Stimulated activated CD8-positive, alpha-beta memory T cell treated with anti-CD3 and anti-CD28 coated beads, Interleukin-7, amount 100 ng/mL, for 1 hour (primary cell): ENCODE measurements at places on chromosomes 11 and 22.

DNA sequence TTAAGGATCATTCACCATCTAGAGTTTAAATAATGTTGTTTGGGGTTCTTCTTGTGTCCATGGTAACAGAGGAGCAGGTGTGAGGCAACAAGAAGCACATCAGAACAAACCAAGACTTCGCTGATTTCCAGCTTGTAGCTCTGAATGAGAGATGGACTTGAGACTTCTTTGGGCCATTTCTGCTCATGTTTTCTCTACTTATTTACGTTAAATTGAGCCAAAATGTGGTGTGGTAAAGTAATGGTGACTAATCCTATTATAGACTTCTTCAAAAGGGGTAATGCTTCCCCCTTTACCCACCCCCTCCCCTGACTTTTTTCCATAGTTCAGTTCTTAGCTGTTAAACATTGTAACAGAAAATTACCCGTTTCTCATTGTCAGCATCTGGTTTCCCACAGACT, 65.2 kb downstream of the CSTPP1 start:
- no peak for DNase-seq

DNA sequence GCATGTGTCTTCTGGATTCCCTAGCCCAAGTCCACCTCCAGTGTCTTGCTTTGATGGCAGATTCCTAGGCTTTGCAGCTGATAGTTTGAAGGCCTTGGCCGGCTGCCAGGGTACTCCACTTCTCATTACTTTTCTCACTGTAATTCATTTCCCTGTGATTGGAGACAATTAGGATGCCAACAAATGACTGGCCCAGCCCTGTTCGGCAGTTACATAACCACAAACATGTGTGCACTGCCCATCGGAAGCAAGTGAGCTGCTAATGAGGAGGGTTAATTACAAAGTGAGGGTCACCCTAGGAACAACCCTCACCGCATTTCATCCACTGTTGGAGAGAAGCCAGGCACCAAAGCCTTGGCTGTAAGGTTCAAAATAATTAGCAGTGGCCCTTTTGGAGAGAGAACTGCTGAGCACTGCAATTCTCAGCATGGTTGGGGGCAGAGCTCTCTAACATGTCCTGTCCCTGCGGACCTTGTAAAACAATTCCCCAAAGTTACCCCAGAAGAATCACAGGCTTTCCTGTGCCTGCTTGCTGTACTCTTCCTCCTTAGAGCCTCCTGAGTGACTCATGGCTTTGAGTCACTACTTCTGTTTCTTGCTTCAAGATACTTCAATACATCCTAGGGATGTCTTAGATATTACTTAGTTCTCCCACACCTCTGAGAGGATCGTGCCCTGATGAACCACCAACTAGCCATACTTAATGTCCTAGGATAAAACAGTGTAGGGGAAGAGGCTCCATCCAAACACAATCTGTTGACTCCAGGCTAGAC, 109.7 kb upstream of the GALNT18 start:
- DNase-seq: no peak

- DNase-seq: no peak
Measured at GRCh38 chr11:83007909-83008580, 63.7 kb downstream of the RAB30 start.

DNA sequence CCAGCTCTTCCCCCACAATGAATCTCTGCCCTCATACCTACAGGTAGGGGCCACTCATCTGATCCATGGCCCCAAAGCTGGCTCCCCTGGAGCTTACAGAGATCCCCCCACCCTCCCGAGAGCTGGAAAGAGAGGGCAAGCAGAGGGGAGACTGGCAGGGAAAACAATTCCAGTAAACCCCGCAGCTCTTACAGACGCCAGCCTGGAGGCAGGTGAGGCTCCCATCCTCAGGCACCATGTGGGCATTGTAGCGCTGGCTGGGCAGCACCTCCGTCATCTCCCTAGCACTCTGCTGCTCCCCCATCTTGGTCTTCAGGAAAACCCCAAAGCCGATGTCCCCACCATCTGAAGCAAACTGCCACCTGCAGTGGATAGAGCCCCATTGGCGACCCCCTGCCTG, 14.1 kb downstream of the SEC14L4 start:
- no peak for DNase-seq

GRCh38 chr22:26322179-26322905, 106.7 kb upstream of the ASPHD2 start:
- DNase-seq: no peak

DNA sequence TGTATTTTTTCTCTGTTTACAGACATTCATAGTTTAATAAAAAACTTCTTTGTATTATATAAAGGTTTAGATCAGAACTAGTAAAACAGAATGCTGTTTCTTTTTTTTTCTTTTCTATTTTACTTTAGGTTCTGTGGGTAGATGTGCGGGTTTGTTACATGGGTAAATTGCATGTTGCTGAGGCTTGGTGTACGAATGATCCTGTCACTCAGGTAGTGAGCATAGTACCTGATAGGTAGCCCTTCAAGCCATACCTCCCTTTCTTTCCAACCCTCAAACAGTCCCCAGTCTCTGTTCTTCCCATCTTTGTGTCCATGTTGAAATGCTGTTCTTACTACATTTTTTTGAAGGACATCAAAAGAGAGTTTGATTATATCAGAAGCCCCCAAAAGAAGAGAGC, 3.2 kb downstream of the ATM start:
- no peak for DNase-seq

GRCh38 chr11:44608991-44609782, 43.7 kb downstream of the CD82 start:
- DNase-seq: no peak

- DNase-seq: no peak
Measured at GRCh38 chr11:35945137-35945518, 1.3 kb downstream of the LDLRAD3 start.

DNA sequence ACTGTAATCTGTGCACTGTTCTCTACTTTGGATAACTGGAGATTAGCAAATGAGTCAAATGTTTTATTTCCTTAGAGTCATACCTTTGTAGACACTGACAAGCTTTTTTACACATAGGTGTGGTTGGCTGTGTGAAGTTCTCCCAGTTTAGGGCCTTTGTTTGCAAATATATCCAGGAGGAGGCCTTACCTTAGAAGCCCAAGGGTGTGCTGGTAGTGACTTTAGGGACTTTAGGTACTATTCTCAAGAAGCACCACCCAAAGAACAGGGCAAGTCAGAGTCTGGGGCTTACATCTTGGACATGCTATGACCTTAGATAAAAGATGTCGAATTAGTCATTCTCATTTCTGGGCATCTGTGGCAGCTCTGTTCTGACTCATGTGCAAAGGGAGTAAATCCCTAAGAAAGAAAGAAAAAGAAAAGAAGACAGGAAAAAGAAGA, 4.8 kb upstream of the FAR1 start:
- DNase-seq: no peak

GRCh38 chr11:93903989-93904388, 53.6 kb upstream of the VSTM5 start:
- no peak for DNase-seq

GRCh38 chr11:95308512-95309035, 77.6 kb upstream of the SESN3 start:
- no peak for DNase-seq

DNA sequence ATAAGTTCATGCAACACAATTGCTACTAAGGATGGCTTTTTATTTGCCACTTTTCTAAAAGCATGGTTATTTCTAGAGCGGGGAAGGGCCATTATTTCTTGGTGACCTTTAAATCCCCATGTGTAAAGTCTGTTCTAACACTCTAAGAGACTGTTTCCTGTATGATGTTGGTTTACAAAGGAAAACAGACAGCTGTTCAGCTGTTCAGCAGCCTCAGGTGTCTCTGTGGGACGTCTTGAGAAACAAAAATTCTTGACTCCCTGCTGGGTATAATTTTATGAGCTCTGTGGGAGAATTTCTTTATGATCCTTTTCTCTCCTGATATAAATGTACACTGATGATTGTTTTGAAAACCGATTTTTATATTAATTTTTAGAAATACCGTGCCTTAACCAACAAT, 13.9 kb downstream of the MUC15 start:
- DNase-seq: no peak

DNA sequence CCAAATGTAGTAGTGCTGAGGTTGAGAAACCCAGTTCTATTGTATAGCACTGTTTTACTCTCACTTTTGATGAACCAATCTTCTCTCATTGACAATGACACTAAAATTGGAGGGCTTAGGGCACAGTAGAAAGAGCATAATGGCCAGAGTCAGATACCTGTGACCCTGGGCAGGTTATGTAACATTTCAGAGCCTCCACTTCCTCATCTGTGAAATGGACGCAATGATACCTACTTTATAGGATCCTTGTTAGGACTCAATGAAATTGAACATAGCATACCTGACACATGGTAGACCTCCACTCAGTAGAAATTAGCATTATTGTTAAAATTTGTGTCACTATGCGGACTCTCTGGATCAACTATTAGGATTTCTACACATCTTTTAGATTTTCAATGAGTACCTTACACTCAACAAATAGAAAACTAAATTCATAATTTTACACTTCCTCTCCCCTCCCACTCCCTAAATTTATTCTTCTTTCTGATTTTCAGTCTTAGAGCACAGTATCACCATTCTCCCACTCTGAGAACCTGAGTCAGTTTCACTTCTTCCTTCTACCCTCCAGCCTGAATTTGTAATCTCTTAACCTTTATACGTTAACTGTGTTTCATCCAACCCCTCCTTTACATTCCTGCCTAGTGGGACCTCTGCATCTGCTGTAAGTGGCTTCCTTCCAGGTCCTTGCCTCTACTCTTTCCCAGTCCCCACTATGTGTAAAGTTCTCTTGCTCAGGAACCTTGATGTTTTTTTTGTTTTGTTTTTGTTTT, 78.3 kb downstream of the MICAL2 start:
- DNase-seq: no peak

GRCh38 chr11:12680246-12680939, 6.2 kb downstream of the TEAD1 start:
- DNase-seq: no peak

DNA sequence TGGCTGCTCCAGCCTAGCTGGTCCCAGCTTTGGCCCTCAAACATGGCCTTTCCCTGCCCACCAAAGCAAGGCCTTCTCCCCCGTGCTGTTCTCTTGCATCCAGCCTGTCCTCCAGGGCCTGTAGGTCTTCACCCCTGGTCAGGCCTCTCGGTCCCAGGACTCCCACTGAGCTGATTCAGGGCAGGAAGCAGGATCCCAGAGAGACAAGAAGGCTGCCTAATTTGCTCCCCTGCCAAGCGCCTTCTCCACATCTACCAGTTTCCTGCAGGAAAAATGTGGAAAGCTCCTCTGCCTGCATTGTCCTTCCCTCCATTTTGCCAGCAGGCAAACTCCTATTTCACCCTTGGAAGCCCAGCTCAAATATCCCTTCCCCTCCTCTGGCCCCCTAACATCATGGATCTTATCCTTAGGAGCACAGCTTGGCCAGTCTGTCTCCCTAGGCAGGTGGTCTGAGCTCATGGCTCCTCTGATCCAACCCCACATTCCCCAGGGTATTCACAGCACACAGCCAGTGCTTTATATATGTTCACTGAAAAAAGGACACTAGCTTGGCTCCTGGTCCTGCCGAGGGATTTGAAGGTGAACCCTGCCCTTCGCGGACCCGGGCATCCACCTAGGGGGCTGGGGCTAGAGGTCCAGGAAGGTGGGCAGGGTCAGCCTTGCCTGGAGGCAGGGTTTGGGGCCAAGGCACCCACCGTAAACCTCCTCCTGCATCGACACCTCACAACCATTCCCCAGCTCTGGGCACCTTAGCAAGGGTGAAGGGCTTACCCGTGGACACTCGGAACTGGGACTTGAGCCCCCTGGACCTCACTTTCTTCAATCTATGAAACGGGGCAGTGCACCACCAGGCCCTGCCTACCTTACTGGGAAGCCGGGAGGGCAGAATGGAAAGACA, 968 bp downstream of the RHBDD3 start:
- DNase-seq: no peak

- DNase-seq: no peak
Measured at GRCh38 chr11:69840371-69841169, 21.4 kb upstream of the FGF3 start.

- DNase-seq: no peak
Measured at GRCh38 chr11:115503083-115503885, 931 bp downstream of the CADM1 start.

GRCh38 chr11:80167766-80168165, 726.9 kb upstream of the TENM4 start:
- DNase-seq: no peak

GRCh38 chr22:19918332-19919106, 23.1 kb upstream of the COMT start:
- DNase-seq: no peak

DNA sequence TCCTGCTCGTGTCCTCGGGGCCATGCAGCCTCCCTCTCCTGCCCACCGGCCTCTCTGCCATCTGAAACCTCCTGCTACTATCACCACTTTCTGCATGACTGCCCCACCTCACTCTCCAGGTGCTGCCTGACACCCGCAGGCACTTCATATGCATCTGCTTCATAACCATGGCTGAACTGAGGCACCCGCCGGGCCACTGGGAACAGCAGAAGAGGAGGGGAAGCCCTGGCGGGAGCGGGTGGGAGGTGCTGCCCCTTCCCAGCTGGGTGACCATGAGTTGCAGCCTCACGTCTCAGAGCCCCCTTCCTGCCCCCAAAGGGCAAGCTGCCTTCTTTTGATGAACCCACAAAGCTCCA, 21.7 kb upstream of the PICK1 start:
- no peak for DNase-seq

DNA sequence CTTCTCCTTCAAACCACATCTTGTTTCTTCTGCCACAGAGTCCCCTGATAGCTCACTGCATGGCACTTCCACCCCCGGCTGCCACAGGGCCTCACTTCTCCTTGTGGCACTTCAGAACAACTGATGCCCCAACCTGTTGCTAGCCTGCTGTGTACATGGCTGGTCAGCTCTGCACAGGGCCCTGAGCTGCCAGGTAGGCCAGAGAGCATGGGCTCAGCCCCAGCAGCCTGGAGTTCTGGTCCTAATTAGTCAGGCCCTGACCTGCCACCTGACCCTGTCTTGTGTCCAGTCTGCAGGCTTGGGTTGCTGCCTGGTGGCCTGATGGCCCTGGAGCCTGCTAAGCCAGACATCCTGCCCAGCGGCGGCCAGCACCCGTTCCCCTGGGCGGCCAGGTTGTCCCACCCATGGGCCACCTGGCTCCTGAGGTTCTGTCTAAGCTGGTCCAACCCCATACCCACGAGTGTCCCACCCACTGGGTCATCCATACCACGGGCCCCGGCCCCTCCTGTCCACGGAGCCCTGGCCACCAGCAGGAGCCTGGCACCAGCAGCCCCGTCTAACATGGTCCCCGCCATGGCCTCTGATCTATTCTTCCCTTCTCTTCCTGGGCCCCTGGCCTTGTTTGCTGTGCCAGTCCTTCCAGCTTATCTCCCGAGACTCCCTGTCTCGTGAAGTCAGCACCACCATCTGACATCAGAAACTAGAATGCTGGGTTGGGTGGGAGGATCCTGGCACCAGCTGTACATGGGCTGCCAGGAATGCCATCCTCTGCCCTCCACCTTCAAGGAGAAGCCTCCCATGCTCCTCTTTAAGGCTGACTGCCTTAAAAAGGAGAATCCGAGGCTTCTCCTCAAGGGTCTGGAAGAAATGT, 3.1 kb upstream of the CERK start:
- no peak for DNase-seq
